SW480 (cell line): ENCODE measurements at places on chromosomes 7 and 10.

- DNase-seq, result no peak
Measured at GRCh38 chr7:127845522-127846214, 185.6 kb downstream of the LRRC4 start.

- DNase-seq, result no peak
Measured at GRCh38 chr7:140196361-140197217, 19.8 kb upstream of the KDM7A start.

DNA sequence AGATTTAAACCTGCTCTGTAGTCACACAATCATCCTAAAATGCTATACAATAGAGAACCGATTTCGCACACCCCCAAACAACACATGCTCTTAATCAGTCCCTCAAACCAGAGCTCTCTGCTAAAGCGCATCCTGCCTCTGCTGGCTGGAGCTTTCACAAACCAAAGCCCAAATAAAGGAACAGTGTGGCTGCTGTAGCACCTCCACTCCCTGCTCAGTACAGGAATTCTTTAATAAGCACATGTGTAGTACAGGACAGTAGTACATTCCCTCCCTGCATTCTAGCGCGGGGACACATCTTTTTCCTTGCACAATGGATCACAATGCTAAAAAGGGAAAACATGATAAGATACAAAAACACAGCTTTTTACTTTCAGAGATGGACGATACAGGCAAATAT is 684.6 kb downstream of the MAGI2 start:
- peak; percentile 25 for DNase-seq

DNA sequence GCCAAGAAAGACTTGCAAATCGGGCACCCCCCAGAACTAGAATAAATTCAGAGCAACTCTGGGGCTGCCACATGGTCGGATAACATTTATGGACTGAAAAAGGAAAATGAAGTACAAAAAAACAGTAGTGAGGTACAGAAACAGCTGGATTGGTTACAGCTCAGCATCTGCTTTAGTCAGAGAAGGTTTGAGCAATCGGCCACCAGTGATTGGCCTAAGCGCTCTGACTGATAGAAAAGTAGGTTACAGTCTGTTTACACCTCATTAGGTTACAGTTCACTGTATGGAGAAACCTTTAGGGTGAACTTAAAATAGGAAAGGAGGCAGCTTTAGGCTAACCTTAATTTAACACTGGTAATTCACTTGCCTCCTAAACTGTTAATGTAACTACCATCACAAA is 102.0 kb upstream of the DKK1 start:
- DNase-seq, result no peak

- no peak for DNase-seq
Measured at GRCh38 chr7:36265680-36266079, 112.6 kb downstream of the EEPD1 start.

- DNase-seq, result no peak
Measured at GRCh38 chr7:30188811-30189210, 54.0 kb downstream of the MTURN start.

DNA sequence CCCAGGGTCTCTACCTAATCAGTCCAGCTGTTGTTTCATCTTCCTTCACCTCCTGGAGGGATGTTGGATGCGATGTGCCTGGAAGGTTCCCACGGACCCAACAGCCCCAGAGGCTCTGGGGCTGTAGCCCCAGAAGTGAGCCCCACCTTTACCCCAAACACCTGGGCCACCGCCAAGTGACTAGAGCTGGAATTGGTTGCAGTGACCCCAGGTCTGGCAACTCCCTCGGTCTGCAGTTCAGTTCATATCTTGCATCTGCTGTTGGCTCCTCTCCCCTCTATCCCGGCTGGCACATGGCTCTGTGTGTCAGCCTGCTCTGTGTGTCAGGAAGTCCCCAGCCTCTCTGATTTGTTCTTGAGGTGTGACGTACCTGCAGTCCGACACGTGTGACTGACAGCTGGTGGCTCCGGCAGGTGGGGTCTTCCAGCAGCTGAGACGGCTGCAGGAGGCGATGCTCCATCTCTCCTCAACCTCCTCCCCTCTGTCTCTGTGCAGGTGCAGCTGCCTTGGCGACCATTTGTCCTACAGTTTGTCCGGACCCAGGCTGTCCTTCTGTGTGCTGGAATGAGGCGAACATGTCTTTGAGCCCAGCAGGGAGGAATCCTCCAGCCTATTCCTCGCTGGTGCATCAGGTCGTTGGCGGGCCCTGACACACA is 38.6 kb downstream of the ELFN1 start:
- DNase-seq, result no peak

- no peak for DNase-seq
Measured at GRCh38 chr10:106956216-106956915, 208.1 kb downstream of the SORCS1 start.
